ENCODE measurements at places on chromosomes 3 and 15.

GRCh38 chr3:149581681-149582370 is 76.0 kb downstream of the WWTR1 start:
- no peak for DNase-seq

- DNase-seq, result no peak
These were observed 99.3 kb downstream of the ARNT2 start for GRCh38 chr15:80503319-80503952.

GRCh38 chr3:74640211-74640610 is 25.8 kb upstream of the CNTN3 start:
- no peak for DNase-seq

- DNase-seq, result no peak
These were observed 67.1 kb downstream of the OXSM start for GRCh38 chr3:25856902-25857518.

DNA sequence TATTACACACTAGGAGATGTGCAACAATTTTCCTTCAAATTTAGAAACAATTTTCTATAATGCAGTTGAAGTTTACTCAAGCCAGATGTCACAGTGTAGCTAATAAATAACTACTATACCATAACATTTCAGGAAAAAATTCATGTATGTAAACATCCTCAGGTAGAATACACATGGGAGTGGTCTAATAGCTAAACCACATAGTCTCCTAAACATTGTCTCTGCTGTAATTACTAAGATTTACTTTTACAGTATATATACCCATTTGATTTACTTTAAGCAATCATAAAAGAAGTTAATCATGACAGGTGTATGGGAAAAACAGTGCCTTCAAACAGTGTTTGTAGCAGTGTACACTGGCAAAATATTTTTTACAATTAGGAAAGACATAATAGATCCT is 110.1 kb upstream of the GRM7 start:
- no peak for DNase-seq

GRCh38 chr15:64476550-64476949 is 16.2 kb downstream of the ZNF609 start:
- no peak for DNase-seq

DNA sequence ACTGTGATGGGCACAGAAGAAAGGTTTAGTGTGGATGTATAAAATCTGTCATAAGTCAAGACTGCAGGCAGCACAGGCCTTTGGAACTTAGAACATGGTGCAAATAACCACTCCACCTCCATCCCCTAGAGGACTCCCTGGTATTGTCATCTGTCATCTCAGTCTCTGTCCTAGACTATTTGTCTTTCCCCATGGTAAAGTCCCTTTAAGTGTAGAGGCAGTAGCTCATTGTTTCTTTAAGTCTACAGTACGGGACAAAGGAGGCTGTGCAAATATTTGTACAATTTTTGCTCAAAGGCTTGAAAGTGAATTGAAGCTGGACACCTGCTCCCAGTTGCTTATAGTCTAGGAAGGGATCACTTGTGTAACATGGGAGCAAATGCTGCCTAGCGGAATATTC is 3.2 kb upstream of the PXYLP1 start:
- no peak for DNase-seq

GRCh38 chr3:100682854-100683760 is 26.2 kb upstream of the TFG start:
- no peak for DNase-seq

GRCh38 chr3:82011336-82011735 is 249.9 kb upstream of the GBE1 start:
- DNase-seq, result no peak

GRCh38 chr15:84142888-84143337 is 92.7 kb upstream of the GOLGA6L4 start:
- peak; percentile 74 for DNase-seq

DNA sequence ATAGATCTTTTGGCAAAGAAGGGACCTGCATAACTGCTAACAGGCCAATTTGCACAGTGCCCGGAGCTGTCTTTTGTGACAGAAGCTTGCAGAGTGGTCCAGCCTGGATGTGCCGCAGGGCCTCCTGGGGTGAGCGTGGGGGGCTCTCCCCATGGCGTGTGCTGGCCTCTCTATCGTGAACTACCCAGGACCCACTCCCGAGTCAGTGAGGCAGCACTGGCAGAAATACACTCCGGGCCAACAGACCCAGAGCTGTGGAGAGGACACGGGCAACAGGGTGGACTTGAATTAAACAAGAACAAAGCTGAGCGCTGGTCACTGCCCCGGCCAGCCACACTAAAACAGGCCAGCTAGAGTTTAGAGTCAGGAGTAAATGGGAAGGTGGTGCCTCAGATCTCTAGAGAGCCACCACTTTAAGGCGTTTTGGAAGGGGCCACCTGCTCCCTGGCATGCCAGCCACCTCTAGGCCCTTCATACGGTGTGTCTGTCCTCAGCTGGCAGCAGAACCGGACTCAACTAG is 152.1 kb downstream of the KLF13 start:
- no peak for DNase-seq

- peak; percentile 62 for DNase-seq
These were observed 24.4 kb upstream of the TXNRD3 start for GRCh38 chr3:126679318-126679751.

GRCh38 chr3:175457301-175457700 is 598.2 kb downstream of the NAALADL2 start:
- no peak for DNase-seq

DNA sequence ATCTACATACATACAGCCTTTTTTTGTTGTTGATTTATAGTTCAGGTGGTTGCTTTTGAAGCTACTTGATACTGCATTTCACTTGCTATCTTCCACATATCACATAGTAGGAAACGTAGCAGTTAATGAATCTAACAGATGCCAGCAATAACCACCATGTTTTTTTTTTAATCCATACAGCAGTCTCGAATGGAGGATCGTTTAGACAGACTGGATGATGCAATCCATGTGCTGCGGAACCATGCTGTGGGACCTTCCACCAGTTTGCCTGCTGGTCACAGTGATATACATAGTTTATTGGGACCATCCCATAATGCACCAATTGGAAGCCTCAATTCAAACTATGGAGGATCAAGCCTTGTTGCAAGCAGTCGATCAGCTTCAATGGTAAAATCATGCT is 123.2 kb upstream of the CGNL1 start:
- DNase-seq, result no peak

GRCh38 chr3:14570089-14570488 is 29.9 kb upstream of the GRIP2 start:
- DNase-seq, result no peak

- no peak for DNase-seq
These were observed 98.2 kb downstream of the FBN1 start for GRCh38 chr15:48547286-48547685.

GRCh38 chr3:156449710-156450574 is 105.0 kb downstream of the SSR3 start:
- DNase-seq, result no peak

DNA sequence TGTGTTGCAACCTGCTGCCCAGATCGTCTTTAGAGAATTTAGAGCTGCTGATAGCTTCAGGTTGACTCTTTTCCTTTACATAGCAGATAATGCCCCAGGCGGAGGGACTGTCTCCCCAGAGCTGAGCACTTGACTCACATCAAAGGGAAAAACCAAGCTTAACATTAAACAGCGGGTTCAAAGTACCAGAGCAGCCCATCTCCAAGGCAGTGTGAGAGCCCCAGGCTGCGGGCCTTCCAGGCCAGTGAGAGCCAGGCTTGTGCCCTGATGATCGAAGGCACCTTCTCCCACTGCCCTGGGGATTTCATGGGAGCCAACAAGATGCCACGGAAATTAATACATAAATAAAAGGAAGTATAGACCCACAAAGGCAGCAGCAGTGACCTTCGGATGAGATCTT is 275.6 kb downstream of the XXYLT1 start:
- no peak for DNase-seq
